ENCODE measurements at places on chromosomes 3 and 15.
A peak's percentile ranks its signal among the peaks of the same experiment; 100 is the strongest.

DNA sequence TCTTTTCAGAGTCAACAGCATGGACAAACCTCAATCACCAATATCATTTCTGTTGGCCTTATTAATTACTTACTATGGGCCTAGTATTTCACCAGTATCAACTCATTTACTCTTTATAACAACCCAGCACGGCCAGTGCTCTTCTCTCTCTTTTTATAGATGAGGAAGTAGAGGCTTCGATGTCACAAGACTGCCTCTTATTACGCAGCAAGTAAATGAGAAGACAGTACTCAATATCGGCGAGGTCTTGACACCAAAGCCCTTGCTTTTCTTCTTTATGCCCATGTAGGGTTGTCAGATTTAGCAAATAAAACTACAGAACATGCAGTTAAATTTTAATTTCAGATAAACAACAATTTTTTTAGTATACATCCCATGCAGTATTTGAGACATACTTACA is 99.0 kb upstream of the KCNMB2 start:
- no peaks in the 10 kb centered on the region for H3K36me3 ChIP-seq
- no peak for DNase-seq
- H3K27me3 ChIP-seq: no peaks in the 10 kb centered on the region
- H3K4me3 ChIP-seq: no peak overlapping the region

- DNase-seq: no peak
- no peaks in the 10 kb centered on the region for H3K27me3 ChIP-seq
- peaks cover 16% of the 10 kb centered on the region for H3K36me3 ChIP-seq
- H3K4me3 ChIP-seq: no peak overlapping the region
These were observed 35.9 kb downstream of the SATB1 start for GRCh38 chr3:18389108-18389733.

DNA sequence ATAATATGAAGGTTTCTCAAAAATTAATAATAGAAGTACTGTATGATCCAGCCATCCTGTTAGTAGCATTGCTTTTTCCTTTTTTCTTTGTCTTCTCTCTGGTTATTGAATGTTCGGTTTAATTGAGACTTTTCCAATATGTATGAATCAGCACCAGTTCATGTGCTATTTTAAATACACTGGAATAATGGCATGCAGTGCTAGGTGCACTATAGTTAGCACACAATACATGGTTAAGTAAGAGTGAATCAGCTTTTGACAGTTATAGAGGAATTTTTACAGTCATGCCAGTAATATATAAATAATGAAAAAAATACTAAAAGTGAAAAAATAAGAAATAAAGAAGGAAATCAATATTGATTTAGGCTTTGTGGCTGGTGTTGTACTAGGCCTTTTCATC is 113.8 kb upstream of the STRIT1 start:
- no peaks in the 10 kb centered on the region for H3K27me3 ChIP-seq
- H3K4me1 ChIP-seq: no peaks in the 10 kb centered on the region
- H3K4me3 ChIP-seq: no peak overlapping the region
- no peaks in the 10 kb centered on the region for H3K36me3 ChIP-seq
- no peak overlapping the region for H3K27ac ChIP-seq
- no peak for DNase-seq

DNA sequence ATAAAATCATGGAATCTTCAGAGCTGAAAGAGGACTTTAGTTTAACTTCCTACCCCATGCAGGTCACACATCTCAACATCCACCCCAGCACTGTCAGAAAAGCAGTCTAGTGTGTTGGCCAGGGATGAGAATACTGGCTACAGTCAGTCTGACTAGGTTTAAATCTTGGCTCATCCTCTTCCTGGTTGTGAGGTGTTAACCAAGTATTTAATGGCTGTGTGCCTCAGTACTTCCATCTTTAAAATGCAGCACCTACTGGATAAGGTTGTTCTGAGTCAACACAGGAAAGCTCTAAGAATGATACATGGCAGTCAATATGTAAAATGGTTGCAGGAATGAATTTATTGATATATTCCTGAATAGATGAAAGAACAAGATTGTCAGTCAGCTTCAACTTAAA is 3.1 kb downstream of the CFAP44 start:
- no peak for DNase-seq
- H3K36me3 ChIP-seq: no peaks in the 10 kb centered on the region
- H3K4me1 ChIP-seq: no peaks in the 10 kb centered on the region
- no peak overlapping the region for H3K27ac ChIP-seq
- H3K27me3 ChIP-seq: no peaks in the 10 kb centered on the region

- no peaks in the 10 kb centered on the region for H3K36me3 ChIP-seq
- no peak overlapping the region for H3K27ac ChIP-seq
- H3K4me1 ChIP-seq: no peaks in the 10 kb centered on the region
- H3K27me3 ChIP-seq: no peaks in the 10 kb centered on the region
- H3K4me3 ChIP-seq: no peak overlapping the region
- DNase-seq: no peak
These were observed 18.7 kb downstream of the ZNF80 start for GRCh38 chr3:114218578-114219185.

DNA sequence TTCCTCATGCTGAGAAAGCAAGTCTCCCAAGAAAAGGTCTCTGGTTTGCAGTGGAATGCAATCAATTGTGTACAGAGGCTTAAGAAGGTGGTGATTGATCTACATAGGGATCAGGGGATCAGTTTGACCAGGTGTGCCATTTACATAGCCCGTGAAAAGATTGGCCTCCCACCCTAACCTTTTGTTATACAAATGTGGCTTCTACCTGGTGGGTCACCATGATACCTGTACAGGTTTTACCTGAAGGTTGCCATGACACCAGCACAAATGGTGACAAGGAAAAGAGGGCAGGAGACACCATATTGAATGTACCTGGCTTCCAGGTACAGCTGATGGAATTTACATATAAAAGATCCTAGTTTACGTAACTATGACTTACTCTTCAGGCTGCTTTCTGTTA is 25.5 kb upstream of the TEX55 start:
- no peak overlapping the region for H3K27ac ChIP-seq
- H3K4me1 ChIP-seq: no peaks in the 10 kb centered on the region
- no peaks in the 10 kb centered on the region for H3K36me3 ChIP-seq
- H3K27me3 ChIP-seq: no peaks in the 10 kb centered on the region
- no peak for DNase-seq
- no peak overlapping the region for H3K4me3 ChIP-seq

GRCh38 chr3:63687278-63688225 is 35.1 kb downstream of the SNTN start:
- DNase-seq: no peak
- no peaks in the 10 kb centered on the region for H3K4me1 ChIP-seq
- no peaks in the 10 kb centered on the region for H3K27me3 ChIP-seq
- H3K36me3 ChIP-seq: no peaks in the 10 kb centered on the region
- no peak overlapping the region for H3K27ac ChIP-seq

GRCh38 chr15:90225047-90225446 is 8.7 kb downstream of the CIB1 start:
- no peak overlapping the region for H3K27ac ChIP-seq
- no peaks in the 10 kb centered on the region for H3K27me3 ChIP-seq
- peaks cover 13% of the 10 kb centered on the region for H3K4me1 ChIP-seq
- DNase-seq: no peak
- H3K36me3 ChIP-seq: peaks cover 93% of the 10 kb centered on the region
- H3K4me3 ChIP-seq: no peak overlapping the region

- H3K27me3 ChIP-seq: no peaks in the 10 kb centered on the region
- no peak overlapping the region for H3K4me3 ChIP-seq
- DNase-seq: no peak
- no peaks in the 10 kb centered on the region for H3K4me1 ChIP-seq
- H3K27ac ChIP-seq: no peak overlapping the region
These were observed 103.6 kb upstream of the BFSP2 start for GRCh38 chr3:133295944-133296917.

GRCh38 chr3:150312018-150312657 is 96.0 kb upstream of the TSC22D2 start:
- H3K4me3 ChIP-seq: no peak overlapping the region
- no peak for DNase-seq
- H3K27me3 ChIP-seq: no peaks in the 10 kb centered on the region
- peaks cover 14% of the 10 kb centered on the region for H3K4me1 ChIP-seq

- no peak overlapping the region for H3K4me3 ChIP-seq
- no peaks in the 10 kb centered on the region for H3K27me3 ChIP-seq
- no peak overlapping the region for H3K27ac ChIP-seq
- no peak for DNase-seq
- H3K4me1 ChIP-seq: no peaks in the 10 kb centered on the region
These were observed 219.4 kb upstream of the STRIT1 start for GRCh38 chr3:155512867-155513261.

DNA sequence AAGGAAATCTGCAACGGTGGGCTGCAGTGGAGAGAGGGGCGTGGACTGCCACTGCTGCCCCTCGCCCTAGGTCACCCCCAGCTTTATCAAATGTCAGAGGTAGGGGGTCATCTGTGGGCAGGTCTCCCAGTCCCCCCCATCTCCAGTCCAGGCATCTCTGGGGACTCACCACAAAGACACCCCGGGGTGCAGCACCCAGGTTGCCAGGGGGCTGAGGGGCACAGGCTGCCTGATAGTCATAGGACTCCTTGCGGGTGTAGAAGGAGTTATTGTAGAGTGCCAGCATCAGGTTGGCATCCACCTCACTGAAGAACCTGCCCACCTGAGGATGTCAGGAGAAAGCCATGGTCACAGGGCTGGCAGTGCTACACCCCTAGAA is 6.5 kb upstream of the TMEM115 start:
- H3K4me3 ChIP-seq: peak overlapping the region; percentile 60
- no peak for DNase-seq
- no peaks in the 10 kb centered on the region for H3K36me3 ChIP-seq

GRCh38 chr3:31159331-31160039 is 265.0 kb upstream of the GADL1 start:
- no peak overlapping the region for H3K27ac ChIP-seq
- no peaks in the 10 kb centered on the region for H3K36me3 ChIP-seq
- H3K4me1 ChIP-seq: no peaks in the 10 kb centered on the region
- DNase-seq: no peak
- H3K27me3 ChIP-seq: no peaks in the 10 kb centered on the region

GRCh38 chr15:74431116-74431515 is 2.6 kb downstream of the SEMA7A start:
- DNase-seq: no peak
- H3K4me1 ChIP-seq: peaks cover 19% of the 10 kb centered on the region
- H3K27ac ChIP-seq: no peak overlapping the region
- no peaks in the 10 kb centered on the region for H3K36me3 ChIP-seq
- H3K4me3 ChIP-seq: no peak overlapping the region

DNA sequence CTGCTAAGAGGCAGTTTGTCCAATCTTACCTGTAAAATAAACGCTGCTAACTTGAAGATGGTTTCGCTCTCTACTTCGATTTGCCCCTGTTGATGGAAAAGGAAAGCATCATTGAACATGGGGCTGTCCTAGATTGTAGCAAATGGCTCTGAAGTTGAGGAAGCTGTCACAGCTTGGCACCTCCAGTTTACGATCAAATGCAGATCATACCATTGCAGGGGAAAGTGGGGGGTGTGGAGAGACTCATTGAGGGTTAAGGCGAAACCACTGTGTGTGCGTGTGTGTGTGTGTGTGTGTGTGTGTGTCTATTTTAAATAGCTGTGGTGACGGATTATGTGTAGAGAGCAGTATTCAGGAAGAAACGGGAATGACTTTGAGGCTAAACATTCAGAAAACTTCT is 127.6 kb upstream of the LMOD3 start:
- DNase-seq: no peak
- H3K4me1 ChIP-seq: no peaks in the 10 kb centered on the region
- H3K27ac ChIP-seq: no peak overlapping the region
- no peak overlapping the region for H3K4me3 ChIP-seq
- H3K36me3 ChIP-seq: no peaks in the 10 kb centered on the region
- H3K27me3 ChIP-seq: no peaks in the 10 kb centered on the region

GRCh38 chr3:71072986-71073385 is 510.5 kb downstream of the FOXP1 start:
- no peak overlapping the region for H3K4me3 ChIP-seq
- H3K27ac ChIP-seq: peak overlapping the region; percentile 99
- no peaks in the 10 kb centered on the region for H3K36me3 ChIP-seq
- no peak for DNase-seq
- H3K27me3 ChIP-seq: no peaks in the 10 kb centered on the region
- peaks cover 47% of the 10 kb centered on the region for H3K4me1 ChIP-seq

DNA sequence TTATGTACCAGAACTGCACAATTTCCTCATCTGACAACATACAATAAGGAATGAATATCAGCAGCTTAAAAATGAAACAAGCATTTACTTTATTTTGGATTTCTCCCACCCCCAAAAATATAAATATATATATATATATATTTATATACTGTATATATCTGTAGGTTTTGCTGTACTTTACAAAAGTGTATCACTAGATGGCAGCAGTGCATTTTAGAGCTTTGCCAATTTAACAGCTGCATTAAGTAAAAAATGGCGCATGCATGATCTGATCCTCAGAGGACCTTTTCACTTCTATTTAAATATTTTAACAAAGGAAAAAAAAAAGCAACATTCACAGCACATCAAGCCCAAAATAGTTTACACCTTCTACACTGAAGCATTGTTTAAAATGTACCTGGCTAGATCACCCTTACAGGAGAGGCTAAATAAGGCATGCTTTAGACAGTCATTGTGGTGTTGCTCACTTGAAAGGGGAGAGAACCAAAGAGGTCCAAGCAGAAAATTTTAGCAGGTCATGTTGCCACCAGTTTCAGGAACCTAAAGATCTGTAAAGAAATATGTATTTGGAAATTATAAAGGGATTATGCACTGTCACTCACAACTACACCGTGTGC is 72.6 kb downstream of the NPTN start:
- no peak overlapping the region for H3K4me3 ChIP-seq
- no peaks in the 10 kb centered on the region for H3K27me3 ChIP-seq

GRCh38 chr3:279325-279724 is 82.8 kb downstream of the CHL1 start:
- DNase-seq: no peak
- no peaks in the 10 kb centered on the region for H3K27me3 ChIP-seq
- no peak overlapping the region for H3K4me3 ChIP-seq
- H3K4me1 ChIP-seq: no peaks in the 10 kb centered on the region
- H3K36me3 ChIP-seq: no peaks in the 10 kb centered on the region
- H3K27ac ChIP-seq: no peak overlapping the region

GRCh38 chr3:72991522-72991921 is 5.1 kb upstream of the PPP4R2 start:
- H3K4me3 ChIP-seq: no peak overlapping the region
- no peaks in the 10 kb centered on the region for H3K36me3 ChIP-seq
- H3K4me1 ChIP-seq: no peaks in the 10 kb centered on the region
- DNase-seq: no peak

DNA sequence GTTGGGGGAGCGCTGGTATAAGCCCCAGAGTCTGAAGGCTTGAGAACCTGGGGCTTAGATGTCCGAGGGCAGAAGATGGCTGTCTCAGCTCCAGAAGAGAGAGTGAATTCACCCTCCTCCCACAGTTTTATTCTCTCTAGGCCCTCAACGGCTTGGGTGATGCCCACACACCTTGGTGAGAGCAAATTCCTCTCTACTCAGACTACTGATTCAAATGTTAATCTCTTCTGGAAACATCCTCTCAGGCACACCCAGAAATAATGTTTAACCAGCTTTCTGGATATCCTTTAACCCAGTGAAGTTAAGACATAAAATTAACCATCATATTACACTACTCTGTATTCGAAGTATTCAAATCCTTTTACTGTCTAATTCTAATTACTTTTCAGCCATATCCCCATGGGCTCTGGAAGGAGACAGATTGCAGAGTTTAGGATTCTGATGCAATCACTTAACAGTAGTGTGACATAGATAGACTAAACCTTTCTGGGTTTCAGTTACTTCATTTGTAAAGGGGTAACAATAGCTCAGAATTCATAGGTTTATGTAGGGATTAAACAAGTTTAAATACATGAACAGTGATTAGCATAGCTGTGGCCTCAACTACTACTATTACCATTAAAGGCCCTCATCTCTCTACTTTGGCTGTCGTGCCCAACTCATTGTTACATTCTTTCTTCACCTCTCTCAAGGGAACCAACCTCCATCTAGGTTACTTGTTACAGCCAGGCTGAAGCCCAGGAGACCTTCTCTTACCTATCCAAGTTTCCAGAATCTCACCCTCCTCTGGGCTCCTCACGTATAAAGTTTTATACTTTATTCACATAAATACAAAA is 25.7 kb upstream of the ANO10 start:
- DNase-seq: no peak
- H3K27ac ChIP-seq: peak overlapping the region; percentile 17
- H3K4me3 ChIP-seq: no peak overlapping the region
- no peaks in the 10 kb centered on the region for H3K36me3 ChIP-seq
